ENCODE measurements at places on chromosomes 13 and 19.
A peak's percentile ranks its signal among the peaks of the same experiment; 100 is the strongest.

- DNase-seq: peak; percentile 28
Measured at GRCh38 chr13:102197193-102197592, 204.7 kb downstream of the FGF14 start.

DNA sequence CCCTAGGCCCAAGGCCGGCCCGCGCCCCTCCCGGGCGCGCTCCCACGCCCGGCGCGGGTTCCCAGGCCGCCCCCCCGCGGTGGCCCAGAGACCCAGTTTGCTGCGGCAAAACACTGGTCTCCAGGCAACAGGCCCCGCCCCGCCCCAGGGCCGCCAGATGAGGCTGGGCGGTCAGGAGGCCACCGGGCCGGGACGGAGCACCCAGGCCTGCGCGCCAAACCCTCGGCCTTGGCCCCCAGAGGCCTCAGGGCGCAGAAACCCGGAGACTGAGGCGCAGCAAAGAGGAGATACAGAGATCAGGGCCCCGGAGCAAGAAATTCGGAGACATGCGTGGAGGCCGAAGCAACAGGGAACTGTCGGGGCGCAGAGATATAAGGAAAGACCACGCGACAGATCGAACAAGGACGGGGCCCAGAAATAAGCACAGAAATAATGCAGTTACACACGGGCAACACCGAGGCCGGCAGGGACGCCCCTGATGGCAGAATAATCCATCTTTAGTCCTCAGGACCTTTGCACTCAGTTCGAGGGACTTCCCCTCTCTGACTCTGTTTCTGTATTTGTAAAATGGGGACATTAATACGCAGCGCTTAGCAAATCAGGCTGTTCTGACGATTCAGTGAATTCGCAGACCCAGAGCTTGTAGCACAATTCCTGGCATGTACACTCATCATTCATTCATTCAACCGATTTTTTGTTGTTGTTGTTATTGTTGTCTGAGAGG lies 20.8 kb upstream of the ERCC1 start:
- DNase-seq: peak; percentile 85

GRCh38 chr19:35843676-35844481 lies 8.4 kb downstream of the NPHS1 start:
- no peak for DNase-seq

GRCh38 chr19:33462112-33462791 lies 59.3 kb downstream of the PEPD start:
- DNase-seq: no peak

- peak; percentile 57 for DNase-seq
Measured at GRCh38 chr19:48716562-48717291, 2.8 kb downstream of the MAMSTR start.

DNA sequence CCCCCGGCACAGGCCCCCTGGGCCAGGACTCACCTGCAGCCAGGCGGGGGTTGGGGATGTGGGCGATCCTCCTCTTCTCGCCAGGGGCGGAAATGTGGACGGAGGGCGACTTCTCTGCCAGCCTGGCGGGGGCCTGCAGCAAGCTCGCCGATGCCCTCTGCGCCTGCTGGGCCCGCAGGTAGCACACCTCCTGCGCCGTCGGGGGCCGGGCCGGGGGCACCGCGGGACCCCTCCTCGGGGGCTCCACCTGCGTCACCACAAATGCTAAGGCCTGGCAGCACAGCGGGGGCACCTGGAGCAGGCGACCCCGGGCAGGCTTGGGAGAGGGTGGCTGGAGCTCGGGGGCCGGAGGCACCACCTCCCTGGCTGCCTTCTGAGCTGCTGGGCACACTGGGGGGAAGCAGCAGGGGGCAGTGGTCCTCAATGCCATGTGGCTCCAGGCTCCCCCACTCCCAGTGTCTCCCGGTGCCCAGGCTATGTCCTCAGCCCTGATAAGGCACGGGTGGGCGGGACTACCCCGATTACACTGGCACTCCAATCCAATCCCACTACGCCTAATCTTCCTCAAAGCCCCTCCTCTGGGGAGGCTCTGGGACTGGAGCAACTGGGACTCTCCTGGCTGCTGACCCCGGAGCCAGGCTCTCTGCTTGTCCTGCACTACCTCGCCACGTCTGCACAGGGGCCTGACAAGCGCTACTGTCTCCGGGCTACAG lies 11.6 kb upstream of the ATP8B3 start:
- no peak for DNase-seq

- no peak for DNase-seq
Measured at GRCh38 chr13:79946556-79946955, 394.4 kb downstream of the SPRY2 start.

- DNase-seq: no peak
Measured at GRCh38 chr19:1750343-1751021, 2.8 kb upstream of the ONECUT3 start.

DNA sequence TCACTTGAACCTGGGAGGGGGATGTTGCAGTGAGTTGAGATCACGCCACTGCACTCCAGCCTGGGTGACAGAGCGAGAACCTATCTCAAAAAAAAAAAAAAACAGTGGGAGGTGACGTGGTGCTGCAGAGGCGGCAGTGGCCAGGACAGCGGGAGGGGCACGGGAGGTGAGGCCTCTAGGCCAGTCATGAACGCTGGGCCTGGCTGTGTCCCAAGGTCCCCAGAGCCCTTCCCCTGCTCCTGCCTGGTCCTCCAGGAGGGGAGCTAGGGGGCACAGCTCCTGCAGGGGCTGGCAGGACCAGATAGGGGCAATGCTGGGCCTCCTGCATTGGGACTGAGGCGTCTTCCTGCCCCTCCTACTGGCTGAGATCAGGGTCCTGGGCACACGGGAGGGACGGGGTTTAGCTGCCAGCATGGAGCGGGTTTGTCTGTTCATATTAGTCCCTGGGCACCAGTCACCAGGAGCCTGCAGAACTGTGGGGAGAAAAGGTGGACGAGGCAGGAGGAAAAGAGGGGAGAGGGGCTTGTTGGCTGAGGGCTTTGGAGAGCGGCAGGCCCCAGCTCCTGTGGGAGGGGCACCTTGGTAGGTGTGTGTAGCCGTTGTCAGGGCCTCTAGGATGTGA lies 4.5 kb downstream of the MAP2K7 start:
- no peak for DNase-seq

GRCh38 chr13:45688577-45688976 lies 13.5 kb upstream of the CBY2 start:
- DNase-seq: no peak

- DNase-seq: no peak
Measured at GRCh38 chr19:49111218-49111998, 2.8 kb upstream of the LIN7B start.

- no peak for DNase-seq
Measured at GRCh38 chr19:35043906-35044305, 2.4 kb downstream of the HPN start.

DNA sequence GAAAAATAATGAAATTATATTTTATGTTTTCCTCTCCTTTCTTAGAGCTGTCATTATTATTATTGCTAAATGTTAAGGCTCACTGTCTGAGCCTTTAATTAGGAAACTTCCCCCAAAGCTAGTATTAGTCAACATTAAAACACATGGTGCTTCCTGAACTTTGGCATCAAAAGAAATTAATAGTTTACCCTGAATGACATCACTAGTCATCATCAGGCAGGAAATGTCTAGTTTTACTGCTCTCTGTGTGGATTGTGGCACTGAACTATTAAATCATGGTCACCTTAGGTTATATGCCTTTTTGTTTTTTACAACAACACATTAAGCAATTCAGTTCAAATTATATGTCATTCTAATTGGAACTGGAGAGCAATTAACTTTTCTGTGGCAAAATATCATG lies 595.5 kb downstream of the SLITRK1 start:
- DNase-seq: peak; percentile 43

- peak; percentile 60 for DNase-seq
Measured at GRCh38 chr19:45448887-45449299, 18.9 kb upstream of the FOSB start.

GRCh38 chr19:55660991-55661390 lies 6.2 kb downstream of the U2AF2 start:
- no peak for DNase-seq

DNA sequence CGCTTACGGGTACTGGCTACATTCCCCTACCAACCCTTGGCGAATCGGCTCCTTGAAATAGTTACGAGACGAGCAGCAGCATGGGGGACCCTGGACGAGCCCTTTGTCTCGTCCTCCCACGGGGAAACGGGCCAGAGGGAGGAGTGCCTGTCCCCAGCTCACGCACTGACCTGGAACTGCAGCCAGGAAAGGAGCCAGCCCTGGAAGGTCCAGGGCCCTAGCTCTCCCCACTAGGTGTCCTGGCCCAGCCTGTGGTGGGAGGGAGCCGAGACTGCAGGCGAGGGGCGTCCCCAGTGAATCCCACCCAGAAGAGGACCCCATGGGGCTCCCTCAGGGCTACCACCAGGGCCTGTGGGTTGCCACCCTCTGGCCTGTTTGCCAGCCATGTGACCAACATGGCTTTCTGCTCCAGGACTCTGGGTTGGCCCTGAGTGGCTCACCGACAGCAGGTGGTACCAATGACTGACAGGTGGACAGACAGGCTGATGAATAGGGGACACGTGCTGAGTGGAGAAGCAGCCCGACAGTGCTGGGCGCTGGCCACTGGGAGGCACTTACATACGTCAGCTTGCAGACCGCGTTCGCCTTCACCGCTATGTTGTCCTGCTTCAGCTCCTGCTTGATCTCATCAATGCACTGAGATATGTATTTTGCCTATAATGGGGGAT lies 13.2 kb downstream of the AP3D1 start:
- no peak for DNase-seq

DNA sequence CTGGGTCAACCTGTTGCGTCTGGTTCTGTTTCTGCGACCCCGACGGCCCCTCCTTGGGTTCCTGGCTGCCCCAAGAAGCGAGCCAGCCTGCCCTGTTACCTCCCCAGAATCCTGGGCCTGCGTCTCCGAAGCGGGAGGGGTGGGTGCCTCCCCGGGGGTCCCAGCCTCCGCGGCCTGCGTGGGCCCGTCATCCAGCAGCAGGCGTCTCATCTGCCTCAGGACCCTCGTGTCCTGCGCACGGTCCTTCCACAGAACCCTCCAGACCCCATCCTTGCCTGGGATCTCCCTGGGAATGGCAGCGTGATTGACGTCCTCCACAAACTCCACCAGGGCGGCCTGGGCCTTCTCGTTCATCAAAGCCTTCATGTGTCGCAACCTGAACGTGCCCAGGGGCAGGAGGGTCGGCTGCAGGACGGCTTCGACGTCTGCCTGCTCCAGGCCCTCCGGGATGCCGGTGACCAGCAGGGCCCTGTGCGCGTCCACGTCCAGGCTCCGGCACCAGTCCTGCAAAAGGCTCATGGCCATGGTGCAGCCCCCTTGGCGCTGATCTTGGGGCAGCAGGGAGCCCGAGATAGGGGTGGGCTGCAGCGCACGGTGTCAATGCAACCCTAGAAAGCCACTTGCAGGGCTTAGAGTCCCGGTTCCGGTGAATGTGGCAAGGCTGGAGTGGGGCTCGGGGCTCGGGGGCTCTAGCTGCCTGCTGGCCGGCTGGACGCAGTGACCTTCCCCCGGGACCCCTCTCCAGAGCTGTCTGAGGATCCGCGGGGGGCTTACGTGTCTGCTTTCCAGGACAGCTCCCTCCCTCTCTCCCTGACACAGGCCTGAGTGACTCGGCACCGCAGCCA lies 504 bp downstream of the PNMA8B start:
- DNase-seq: no peak

GRCh38 chr13:24745516-24745860 lies 18.5 kb upstream of the RNF17 start:
- DNase-seq: no peak

GRCh38 chr13:100184095-100184494 lies 95.2 kb downstream of the PCCA start:
- DNase-seq: no peak

DNA sequence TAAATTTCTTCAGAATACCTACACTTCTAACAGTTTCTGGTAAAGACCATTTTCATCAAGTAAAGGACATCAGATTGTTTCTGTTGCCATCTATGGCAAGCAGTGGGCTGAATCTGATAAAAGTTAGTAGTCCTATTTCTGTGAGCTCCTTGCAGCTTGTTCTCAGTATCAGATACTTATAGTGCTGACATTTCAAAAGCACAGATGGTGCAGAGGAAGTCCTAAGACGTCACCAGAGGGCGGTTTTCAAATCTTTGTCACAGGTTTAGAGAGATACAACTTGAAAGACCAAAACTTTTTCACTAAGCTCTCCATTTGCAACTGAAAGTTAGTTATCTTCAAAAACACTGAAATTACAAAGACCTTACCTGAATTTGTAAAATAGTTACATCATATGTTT lies 719.8 kb downstream of the SLITRK1 start:
- DNase-seq: no peak

GRCh38 chr13:102472650-102473049 lies 70.8 kb upstream of the FGF14 start:
- no peak for DNase-seq

DNA sequence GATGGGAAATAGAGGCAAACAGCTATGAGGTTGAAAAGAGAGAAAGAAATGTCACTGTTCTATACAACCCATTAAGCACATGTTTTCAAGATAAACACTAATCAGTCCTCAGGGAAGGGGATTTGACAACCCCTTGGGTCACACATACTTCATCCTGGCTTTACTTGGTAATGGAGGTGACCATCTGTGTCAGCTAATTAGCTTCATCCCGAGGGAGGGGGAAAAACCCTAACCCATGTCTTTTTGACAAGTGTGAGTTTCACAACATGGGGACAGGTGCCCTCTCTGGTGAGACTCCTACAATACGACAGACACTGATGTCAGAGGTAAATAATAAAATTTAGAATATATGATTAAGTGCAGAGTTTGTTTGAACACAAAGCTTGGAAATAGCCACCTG lies 43.1 kb downstream of the ZNF611 start:
- DNase-seq: no peak

- DNase-seq: no peak
Measured at GRCh38 chr19:46718157-46718933, 1.4 kb upstream of the PRKD2 start.

DNA sequence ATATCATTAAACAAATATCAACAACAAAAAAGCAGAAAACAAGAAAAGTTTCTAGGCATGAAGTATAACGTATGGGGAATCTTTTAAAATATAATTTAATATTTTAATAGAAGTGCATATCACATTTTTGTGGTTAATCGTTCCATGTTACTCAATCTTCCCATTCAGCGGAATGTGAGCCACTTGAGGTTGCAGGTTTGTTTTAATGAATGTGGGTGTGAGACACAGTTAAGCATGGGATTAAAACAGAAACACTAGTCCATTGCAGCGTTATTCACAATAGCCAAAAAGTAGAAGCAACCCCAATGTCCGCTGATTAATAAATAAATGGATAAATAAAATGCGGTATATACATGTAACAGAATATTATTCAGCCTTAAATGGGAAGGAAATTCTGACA lies 146.0 kb downstream of the NDFIP2 start:
- no peak for DNase-seq

- peak; percentile 62 for DNase-seq
Measured at GRCh38 chr19:39502640-39503417, 4.1 kb downstream of the DLL3 start.

GRCh38 chr19:30116984-30117555 lies 175.0 kb downstream of the URI1 start:
- no peak for DNase-seq

DNA sequence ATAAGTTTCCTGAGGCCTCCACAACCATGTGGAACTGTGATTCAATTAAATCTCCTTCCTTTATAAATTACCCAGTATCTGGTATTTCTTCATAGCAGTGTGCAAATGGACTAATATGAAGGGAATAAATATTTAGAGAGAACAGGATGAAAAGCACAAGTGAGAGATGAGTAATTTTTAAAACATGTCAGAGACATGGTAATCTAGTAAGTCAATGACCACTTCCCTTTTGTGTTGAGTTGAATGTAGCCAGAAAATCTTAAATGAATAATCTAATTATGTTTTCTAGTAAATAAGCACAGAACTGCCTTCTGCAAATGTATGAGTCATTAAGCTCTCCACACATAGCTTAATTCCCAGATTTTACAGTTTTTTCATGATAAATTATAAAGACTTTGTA lies 524.1 kb upstream of the SLITRK5 start:
- DNase-seq: peak; percentile 85

All from ELR (cell line).